ENCODE measurements at places on chromosomes 2 and 18. TPM values are rescaled to one million over a fixed set of nuclear protein-coding genes. Genes with fewer than 3 reads are reported as not detected.
A peak's percentile ranks its signal among the peaks of the same experiment; 100 is the strongest.

DNA sequence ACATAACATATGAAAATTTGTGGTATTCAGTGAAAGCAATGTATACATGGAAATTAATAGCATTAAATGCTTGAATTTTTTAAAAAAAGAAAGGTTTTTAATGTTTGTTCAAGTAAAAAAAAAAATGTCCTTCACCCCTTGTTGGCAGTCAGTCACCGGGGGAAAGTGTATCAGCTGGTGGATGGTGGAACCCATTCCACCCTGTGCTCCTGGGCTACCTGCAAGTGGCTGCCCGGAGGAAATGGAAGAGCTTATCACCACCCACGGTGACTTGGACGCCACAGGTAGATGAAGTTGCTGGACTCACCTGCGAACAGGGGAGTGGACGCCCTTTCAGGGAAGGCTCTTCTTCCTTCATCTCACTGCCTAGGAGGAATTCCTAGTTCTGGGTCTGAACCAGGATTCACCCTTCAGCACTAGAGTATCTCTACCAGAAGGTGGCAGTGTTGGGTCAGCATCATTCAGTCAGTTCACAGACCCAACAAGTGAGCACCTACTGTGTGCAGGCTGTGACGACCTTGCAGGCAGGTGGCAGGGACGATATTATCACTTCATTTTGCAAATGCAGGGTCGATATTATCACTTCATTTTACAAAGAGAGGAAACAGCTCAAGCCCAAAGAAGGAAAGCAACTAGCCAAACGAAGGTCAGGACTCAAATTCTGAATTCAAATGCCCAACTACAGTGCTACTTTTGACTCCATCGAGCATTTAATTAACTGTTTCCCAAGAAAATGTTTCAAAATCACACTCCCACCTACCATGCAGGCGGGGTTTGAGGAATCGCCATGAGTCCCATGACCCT, 35.8 kb downstream of the CIB4 start:
- peak; percentile 80 for DNase-seq

- DNase-seq = no peak
Measured at GRCh38 chr2:235613649-235614048, 119.8 kb downstream of the AGAP1 start.

- DNase-seq = no peak
Measured at GRCh38 chr2:239991689-239992314, 33.3 kb downstream of the NDUFA10 start.

CTLA4 gene
- total RNA-seq = not detected

UPP2 gene
- not detected for total RNA-seq

ARHGAP28 gene
- total RNA-seq = 22.8 TPM

All from osteocyte (in vitro differentiated cells).